NCI-H2081 (cell line): ENCODE measurements at places on chromosomes 7 and 10.
A peak's percentile ranks its signal among the peaks of the same experiment; 100 is the strongest.

DNA sequence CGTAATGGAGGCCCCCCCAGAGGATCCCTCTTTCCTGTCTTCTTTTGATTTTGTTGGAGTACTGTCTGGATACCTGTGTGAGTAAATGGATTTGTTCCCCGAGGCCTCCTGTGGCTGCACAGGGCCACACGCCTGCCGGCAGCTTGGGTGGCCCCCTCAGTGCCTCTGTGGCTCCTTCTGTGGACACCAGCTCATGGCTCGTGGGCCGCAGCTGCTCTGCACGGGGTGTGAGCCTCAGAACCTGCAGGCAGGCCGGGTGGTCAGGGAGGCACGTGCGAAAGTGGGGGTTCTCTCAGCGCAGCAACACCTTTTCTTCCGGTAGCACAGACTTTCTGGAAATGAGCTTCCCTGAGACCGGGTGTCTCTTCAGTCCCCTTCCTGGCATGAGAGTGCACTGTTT is 70.3 kb downstream of the WDR37 start:
- no peak for DNase-seq

- DNase-seq: peak; percentile 48
Observed at GRCh38 chr10:62437696-62438095, 63.5 kb downstream of the ZNF365 start.

DNA sequence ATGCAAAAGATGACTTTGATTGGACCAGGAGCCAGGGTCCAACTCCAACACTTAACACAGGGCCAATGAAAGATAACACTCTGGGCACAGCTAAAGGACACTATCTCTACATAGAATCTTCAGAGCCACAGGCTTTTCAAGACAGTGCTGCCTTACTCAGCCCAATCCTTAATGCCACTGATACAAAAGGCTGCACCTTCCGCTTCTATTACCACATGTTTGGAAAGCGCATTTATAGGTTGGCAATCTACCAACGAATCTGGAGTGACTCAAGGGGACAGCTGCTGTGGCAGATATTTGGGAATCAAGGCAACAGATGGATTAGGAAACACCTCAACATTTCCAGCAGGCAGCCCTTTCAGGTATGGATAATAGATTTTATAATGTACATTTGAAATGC is 160.7 kb downstream of the MALRD1 start:
- DNase-seq: no peak

DNA sequence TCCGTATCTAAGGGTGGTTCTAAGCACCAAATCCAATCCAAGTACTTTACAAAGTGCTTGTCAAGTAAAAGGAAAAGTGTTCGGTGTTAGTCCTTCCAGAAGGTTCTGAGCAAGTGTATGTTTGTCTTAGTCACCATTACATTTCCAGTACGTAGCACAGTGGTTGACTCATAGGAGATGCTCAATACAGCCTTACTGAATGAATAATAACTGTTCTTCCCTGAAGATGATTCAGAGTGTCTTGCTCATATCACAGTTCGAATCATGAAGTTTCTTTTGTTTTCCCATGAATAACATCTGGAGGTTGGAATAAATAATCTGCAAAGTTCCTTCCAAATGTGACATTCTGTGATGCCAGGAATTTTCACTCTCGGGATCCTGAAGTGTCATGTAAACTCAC is 53.4 kb downstream of the WNT2 start:
- no peak for DNase-seq

DNA sequence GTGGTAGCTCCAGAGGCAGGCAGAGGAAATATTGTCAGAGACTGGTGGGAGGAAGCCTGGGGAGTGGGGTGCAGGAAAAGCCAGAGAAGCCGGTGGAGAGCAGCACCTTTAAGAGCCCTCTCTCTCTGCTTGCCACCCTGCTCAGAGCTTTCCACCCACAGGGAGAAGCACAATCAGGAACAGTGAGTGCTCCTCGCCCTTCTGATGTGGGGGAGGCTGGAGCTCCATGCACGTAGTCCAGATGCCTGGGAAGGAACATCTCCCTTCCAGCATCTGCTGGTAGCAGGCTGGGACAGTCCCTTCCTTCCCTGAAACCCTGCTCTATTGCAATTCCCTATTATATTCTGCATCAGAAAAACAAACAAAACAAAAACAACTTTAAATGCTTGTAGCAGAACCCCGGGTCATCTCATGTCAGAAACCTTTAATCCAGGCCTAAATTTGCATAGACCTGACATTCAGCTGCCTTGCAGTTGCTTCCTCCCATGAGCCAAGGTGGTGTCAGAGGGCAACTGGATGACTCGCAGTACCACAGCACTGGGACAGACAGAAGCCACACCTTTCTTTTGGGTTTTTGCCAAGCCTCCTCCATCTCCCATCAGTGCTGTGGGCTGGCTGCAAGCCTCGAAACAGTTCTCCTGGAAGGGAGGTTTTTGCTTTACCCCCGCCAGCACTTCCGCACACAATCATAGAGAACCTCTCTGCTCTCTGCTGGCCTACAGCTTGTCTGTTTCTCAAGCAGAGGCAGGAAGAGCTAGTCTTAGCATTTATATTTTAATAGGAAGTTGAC is 13.1 kb downstream of the AVPI1 start:
- DNase-seq: no peak

GRCh38 chr7:37535841-37536240 is 87.2 kb upstream of the ELMO1 start:
- no peak for DNase-seq

DNA sequence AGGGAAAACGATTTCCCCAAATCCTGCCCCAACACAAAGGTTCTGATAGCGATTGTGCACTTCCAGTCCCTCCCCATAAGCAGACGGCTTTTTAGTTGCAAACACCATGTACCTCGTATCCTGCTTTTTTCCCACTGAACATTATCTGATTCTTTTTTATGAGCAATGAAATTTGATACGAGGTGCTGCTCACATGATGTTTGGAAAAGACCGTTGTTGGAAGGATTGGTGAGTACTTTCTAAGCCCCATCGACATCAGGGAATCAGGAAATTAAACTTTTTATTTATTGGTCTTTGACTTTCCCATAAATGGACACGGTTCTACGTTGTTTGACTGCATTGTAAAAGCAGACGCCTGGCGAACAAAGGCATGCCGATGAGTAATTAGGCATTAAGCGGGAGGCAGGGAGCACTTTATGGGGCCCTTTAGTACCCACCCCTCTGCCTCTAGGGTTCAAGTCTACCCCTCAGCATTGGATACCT is 49.4 kb downstream of the TEX36 start:
- no peak for DNase-seq

DNA sequence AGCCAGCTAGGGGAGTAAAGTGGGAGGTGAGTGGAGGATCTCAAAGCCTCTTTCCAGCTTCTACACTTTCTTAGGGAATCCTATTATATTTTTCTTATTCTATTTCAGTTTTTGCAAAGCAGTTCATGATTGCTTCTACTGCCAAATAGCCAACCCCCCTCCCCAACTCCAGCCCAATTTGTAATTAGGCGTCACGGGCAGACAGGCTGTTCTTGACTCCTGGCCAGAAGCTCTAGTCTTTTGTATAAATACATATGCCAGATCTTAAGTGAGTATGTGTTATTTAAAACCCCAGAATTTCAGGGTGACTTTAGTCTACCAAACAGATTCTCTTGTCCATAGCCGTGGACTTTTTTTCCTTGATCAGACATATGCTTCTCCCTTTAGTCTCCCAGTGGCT is 255.2 kb downstream of the BUB3 start:
- DNase-seq: no peak

- no peak for DNase-seq
Observed at GRCh38 chr7:4143006-4143405, 539.1 kb upstream of the FOXK1 start.

DNA sequence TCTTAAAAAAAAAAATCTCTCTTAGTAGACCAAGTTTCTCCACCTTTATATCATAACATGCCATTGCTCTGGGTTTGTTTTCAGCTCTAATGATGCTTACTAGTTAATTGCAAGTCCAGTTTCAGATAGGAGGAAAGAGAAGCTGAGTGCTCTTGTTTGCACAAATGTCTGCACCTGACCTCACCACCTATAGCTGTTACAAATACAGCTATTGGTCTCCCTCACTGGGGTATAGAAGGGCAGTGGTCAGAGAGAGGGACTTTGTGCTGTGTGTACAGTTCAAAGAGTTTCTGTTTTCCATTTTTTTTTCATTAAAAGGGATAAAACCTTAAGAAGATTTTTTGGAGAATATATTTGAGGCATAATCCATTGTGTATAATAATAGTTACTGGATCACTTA is 52.7 kb downstream of the TAS2R16 start:
- no peak for DNase-seq

DNA sequence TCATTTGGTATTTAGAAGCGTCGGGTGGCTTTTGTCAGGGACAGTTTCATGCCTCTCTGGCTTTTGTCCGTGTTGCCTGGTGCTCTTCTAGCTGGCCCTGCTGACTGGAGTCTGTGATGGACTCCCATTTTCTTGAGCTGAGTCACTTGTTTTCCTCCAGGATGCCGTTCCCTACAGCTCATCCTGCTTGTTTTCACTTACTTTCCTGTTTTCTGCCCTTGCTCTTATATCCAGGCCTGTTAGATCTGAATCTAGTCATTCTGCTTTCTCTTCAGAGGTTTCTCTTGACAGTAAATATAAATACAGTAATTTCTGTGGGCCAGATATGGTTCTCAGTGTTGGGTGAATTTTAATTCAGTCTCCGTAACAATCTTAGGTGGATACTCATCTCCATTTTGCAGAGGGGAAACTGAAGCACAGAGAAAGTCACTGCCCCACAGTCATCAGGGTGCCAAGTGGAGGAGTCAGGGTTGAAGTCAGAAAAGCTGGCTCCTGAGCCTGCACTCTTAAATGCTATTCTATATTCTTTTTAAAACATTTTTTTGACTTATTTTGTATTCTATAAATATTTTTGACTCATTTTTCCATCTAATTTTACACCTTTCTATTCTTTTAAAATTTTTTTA is 85.4 kb downstream of the CCNY start:
- DNase-seq: no peak

- no peak for DNase-seq
Observed at GRCh38 chr7:17369691-17370426, 71.4 kb downstream of the AHR start.

DNA sequence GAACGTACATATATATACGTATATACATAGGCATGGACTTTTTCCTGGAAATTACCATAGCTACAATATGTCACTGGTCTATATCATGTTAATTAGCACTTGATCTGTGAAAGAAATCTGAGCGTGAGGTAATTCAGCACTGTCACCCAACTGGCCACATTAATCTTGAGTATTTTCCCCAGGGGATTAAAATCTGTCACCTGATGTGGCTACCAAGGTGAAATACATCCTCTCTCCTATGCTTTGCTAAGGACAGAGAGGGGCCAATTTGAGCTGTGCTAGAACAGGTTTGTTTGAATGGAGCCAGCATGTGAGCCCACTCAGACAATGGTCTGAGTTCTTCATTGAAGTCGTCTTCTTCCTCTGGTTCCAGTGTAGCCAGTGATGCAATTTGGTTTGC is 33.3 kb downstream of the CYCS start:
- no peak for DNase-seq

DNA sequence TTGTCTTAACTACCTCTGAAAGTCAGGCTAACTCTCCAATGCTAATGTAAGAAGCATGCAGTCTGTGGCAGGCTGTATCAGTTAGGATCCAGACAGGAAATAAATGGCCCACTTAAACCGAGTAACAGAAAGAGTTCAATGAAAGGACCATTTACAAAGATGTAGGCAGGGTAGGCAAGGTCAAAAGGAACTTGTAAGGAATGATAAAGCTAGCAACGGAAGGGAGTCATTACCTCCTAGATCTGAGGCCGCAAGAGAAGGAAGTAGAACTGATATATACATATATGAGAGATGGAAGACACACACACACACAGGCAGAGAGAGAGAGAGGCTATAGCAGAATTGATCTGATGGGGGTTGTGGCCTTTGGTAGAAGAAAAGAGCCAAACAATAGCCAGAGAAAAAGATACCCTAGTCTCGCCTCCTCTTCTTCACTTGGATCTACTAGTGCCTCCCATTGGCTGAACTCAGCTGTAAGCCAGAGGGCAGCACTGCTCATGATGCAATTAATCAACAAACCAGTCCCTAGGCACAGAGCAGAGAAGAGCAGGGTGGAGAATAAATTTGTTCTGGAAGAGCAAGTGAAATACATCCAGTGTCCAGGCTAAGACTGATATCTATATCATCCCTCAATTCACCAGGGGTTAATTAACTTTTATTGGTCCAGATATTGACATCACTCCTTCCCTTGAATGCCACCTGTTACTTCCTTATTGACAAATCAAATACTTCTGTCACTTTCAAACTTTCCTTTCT is 91.2 kb downstream of the LSMEM1 start:
- DNase-seq: no peak

DNA sequence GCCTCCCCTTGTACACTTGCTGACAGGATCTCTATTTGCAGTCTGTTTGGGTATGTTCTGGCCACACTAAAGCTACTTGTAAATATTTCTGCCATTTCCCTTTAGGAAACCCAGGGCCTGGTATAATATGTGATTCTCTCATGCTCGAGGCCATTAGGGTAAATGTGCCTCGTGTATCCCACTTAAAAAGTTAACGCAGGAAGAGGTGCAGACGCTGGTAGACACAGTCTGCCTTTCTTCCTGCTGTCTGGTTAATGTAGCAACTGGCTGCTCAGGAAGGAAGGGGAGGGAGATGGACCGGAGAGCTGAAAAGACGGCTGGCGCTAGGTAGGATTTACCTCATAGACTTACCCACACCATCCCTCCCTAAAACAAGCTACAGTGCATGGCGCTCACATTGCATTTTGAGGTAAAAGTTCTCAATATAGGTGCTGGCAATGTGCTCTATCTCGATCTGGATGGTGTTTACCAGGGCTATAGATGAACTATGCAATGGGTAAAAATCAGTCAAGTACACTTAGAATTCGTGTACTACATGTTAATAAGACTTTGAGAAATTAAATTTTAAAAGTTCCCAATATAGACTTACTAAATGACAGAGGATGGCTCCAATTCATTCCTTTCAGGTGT is 125.9 kb downstream of the JAZF1 start:
- no peak for DNase-seq

DNA sequence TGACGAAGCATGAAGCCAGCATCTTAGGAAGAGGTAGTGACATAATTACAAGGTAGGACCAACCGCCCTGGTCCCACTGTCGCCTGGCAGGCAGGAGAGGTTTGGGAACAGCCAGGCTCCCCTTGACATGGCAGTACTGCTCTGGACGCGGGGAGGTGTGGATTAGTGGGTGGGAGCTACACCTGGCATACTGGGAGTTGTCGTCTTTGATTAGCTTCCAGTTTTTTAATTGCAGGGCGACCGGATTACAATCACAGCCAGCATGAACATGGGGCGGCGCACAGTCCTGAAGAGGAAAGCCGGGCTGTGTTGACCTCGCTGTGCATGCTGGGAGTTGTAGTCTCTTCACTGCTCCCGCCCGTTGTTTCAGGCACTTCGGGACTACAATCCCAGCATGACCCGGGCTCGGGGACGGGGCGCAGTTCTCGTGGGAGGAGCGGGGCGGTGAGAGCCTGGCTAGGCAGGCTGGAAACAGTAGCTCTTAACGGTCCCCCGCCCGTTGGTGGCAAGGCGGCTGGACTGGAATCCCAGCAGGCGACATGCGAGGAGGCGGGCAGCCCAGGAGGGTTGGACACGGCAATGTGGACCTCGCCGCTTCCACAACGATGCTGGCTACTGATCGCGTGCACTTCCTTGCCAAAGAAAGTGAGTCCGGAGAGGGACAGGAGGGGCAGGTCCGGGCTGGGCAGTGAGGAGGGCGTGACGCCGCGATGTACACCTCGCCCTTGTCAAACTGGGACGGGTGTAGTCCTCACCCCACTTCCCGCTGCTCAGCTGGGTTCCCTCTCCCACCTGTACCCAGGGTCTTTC is 98.0 kb upstream of the ZNF722 start:
- peak; percentile 1 for DNase-seq
